ENCODE measurements at places on chromosomes 13 and 19.

DNA sequence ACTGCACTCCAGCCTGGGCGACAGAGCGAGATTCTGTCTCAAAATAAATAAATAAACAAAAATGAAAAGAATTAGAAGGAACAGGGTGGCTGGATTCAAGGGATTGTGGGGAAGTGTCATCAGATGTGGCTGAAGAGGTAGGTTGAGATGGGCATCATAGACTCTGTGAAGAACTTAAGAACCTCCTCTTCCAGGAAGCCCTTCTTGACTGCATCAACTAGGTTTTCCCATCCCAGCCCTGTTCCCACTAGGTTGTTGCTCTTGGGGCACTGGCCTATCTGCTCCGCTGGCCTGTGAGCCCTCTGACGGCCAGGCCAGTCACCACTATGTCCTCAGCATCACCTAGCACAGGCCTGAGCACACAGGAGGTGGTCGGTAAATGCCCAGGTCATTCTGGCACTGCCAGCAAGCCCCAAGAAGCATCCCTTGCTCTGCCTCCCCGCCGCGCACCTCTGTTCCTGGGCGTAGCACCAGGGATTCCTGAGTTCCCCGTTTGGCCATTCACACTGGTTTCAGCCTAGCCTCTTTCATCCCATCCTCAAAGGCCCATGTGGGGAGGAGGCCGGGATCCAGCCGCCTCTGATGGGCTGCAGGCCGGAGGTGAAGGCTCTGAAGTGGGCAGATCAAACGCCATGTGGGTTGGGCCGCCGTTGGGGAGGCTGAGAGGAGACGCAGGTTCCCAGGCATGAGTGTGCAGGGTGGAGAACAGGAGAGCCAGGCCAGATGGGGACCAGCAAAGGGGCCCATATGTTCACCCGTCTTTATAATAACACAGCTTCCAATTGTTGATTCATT lies 27.6 kb upstream of the SLC1A5 start:
- DNase-seq, result no peak

DNA sequence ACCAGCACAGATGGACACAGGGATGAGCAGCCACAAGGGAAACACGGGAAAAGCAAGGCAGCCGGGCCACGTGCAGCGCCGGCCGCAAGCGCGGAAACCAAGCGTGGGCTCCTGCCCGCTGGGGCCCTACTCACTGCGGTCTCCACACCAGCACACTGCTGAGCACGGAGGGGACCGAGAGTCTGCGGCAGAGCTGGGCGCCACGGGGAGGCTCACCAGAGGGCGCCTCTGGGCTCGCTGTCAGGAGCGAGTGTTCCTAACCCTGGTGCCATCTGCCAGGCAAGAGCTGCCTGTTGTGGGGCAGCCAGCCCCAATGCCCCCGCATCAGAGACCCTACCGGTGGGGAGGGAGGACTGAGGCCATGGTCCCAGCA lies 26.5 kb downstream of the MPND start:
- DNase-seq, result peak; percentile 72

GRCh38 chr19:335072-335471 lies 9.5 kb downstream of the MIER2 start:
- no peak for DNase-seq

DNA sequence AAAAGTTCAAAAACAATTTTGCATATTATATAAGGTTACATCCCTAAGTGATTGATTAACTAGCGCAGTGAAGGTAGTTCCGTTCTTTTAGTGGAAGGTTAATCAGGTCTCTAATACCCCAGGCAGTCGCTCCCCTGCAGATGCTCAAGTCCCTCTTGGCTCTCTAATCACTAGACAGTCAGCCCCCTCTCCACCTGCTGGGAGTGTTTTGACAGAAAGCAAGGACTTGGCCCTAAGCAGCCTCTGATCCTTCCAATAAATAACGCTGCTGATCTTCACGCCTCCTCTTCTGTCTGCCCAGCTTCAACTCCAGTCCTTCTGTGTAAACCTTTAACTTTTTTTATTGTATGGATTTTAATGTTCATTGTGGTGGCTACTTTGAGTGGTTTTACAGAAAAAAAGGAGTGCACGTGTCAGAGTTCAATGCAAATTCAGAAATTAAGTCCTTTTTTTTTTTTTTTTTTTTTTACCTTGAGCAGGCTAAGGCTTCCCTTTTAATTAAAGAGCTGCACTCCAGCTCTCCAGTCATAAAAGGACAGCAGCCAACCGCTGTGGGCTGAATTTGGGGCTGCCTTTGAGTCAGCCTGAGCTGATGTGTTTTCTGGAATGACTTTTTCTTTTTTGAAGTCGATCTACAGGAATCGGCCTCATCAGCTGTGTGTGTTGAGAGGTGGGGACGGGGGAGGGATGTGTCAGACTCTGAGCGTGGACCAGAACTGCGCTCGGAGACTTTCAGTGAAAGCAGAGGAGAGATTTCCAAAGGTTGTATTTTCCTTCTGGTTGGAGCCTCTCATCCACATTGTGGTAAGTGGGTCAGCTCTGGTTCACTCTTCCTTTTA lies 33.8 kb upstream of the MYO16 start:
- no peak for DNase-seq

DNA sequence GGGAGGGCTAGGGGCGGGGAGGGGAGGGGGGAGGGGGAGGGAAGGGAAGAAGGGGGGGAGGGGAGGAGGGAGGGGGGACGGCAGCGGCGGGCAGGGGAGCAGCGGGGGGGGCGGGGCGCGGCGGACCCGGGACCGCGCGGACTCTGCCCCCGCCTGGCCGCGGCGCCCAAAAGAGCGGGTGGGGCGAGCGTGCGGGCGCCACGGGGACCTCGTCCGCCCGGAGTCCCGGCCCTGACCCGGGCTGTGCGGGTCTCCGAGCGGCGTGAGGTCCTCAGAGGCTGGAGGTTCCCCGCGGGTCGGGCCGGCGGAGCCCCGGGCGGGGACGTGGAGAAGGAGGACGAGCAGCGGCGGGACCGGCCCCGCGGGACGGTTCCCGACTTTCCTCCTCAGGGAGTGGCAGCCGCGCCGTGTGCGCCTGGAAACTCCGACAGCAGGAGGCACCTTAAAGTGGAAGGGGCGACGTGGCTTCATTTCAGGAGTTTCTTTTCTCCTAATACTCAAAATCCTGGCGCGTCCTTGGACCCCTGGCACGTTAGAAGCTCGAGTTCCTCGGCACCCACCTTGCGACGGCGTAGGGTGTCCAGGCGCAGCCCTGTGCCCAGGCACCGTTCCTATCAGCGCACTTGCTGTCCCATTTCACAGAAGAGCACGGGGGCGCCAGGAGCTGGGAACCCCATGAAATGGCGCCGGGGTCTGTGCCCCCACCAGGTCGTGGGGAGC lies 518 bp upstream of the PLPP2 start:
- no peak for DNase-seq

DNA sequence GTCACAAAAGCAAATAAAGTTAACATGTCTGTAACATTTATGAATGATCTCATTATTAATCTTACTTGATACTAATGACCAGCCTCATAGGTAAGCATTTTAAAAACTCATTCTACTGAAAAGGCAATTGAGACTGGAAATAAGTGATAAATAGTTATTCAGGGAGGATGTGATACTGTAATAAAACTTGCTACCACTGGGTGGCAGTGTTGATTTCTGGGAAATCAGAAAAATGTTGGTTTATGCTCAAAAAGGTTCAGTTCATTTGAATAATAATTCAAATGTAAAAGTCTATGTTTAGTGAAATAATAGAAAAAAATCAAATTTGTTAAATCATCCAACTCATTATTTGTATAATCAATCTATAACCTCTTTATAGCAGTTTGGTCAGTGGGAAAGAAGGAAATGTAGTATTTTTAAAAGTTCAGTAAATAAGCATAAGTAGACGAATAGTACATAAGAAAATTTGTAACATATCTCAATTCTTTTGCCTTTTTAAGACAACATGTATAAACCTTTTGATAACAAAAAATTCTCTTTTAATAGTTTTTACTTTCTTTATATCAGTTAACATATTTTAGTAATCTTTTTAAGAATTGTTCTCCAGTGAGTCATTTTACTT lies 9.6 kb downstream of the ABHD13 start:
- DNase-seq, result no peak

GRCh38 chr19:6599866-6600454 lies 9.0 kb upstream of the CD70 start:
- no peak for DNase-seq

GRCh38 chr19:19315444-19315843 lies 4.9 kb downstream of the SUGP1 start:
- DNase-seq, result no peak

DNA sequence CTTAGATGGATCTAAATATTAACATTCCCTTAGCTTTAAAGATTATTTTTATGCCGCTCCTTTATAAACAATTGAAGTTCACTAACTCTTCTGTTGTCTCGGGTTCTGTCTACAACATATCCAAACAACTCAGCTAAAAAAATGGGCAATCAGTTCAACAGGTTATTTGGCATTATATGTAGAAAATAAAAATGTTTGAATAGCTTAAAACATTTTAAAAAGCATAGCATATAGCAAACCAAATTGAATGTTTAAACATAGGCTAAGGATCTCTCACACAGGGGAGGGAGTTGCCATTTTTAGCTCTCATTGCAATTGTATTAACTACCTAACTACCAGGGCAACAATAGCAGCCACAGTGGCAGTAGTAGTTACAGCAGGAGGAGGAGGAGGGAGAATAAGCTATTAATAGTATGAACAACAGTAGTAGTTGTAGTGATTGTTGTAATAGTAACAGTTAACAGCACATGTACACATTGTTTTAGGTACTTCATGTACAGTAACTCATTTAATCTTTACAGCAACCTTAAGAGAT lies 404.2 kb downstream of the KCNRG start:
- no peak for DNase-seq

DNA sequence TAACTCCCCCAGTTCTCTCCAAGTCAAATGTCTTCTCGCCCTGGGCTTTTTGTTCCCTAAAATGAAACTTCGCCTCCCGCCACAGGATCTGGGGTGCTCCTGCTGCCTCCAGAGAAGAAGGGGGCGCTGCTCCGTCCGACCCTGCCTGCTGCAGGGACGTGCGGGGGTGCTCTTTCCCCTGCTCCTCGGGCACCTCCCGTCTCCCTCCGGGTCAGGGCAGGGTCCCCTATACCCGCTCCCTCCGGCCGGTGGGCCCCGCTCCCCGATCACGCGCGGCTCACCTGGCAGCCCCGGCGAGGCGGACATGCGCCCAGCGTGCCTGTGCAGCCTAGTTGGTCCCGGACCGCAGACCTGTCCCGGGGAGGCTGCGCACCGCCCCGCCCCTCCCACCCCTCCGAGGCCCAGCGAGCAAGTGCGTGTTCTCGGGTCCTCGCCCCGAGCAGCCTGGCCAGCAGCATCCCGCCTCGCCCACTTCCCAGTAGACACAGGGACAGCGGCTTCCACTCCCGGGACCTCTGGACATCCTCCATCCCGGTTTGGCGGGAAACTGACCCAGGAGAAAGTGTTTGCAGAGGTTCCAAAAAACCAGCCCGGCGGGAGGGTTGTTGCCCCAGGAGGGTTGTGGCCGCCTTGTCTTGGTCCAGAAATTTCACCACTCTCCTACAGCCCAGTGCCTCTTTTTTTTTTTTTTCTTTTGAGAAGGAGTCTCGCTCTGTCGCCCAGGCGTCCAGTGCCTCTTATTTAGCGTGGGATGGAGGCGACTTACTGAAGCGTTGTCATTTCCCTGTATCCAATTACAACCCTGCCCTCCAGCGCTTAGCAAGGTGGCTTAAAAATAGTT lies at the start of gene OXGR1:
TSS of gene OXGR1 (minus strand) at position 460 of the 841 bp plus-strand sequence. CDS start 6,717 bp downstream, outside the sequence.
- no peak for DNase-seq

DNA sequence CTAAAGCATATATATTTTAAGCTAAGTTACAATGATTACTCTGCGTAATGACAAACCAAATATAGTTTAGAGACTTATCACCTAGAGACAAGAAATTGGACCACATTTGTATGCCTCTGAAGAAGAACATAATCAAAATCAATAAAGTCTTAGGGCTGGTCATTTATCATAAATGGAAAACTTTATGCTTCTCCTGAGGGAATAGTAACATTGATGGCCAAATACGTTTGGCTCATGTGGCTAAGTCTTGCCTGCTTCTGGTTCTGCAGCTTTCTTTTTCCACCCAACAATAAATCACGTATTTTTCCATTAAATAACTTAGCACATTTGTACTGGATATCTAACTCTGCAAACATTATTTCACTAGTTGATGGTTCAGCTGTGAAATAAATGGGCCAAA lies 458.4 kb downstream of the SLITRK1 start:
- DNase-seq, result no peak

- no peak for DNase-seq
Measured at GRCh38 chr19:53730391-53730790, 93.7 kb downstream of the NLRP12 start.

DNA sequence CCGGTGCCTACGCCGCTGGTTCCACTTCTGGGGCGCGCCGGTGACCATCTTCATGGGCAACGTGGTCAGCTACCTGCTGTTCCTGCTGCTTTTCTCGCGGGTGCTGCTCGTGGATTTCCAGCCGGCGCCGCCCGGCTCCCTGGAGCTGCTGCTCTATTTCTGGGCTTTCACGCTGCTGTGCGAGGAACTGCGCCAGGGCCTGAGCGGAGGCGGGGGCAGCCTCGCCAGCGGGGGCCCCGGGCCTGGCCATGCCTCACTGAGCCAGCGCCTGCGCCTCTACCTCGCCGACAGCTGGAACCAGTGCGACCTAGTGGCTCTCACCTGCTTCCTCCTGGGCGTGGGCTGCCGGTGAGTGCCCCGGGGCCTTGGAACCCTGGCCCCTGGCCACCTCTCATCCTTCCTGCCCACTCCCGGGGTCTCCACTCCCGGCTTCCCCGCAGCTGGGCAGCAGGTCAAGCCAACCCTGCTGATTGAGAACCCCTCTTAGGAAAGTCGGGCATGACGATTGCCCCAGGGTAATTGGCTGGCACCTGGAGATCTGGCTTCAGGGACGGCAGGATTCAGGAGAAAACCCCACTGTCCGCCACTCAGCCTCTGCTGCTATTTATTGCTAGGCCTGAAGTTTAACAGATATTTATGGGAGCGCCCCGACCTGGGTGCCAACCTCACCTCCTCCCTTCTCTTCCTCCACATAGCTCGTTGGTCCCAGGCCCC lies 39.1 kb downstream of the TRPM4 start:
- no peak for DNase-seq

DNA sequence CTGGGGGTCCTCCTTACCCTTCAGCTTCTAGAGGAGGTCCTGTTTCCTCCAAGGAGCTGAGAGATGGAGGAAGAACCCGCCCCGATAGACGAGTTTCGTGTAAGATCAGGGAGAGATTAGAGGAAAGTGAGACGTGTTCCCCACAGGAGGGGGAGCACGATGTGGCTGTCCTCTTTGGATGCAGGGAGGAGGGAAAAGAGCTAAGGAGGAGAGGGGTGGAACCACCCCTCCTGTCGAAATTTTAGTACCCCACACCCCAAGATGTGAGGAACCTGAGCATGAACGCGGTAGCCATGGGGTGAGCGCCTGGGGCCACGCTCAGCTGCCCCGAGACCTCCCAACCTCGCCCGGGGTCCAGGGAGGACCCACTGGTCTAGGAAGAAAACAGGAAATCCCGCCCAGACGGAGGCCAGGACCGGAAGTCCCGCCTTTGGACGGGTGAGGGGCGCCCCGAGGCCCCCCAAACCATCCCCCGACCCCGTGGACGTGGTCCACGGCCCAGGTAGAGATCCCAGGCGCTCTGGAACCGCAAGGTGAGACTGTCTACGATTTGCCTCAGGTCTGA lies 1.2 kb downstream of the AKT1S1 start:
- DNase-seq, result peak; percentile 24

GRCh38 chr13:40640845-40641458 lies 25.5 kb downstream of the FOXO1 start:
- DNase-seq, result no peak

- DNase-seq, result no peak
Measured at GRCh38 chr13:72255908-72256307, 388.9 kb upstream of the DACH1 start.
